AG20443 (cell line): ENCODE measurements at places on chromosomes 3 and 15.
A peak's percentile ranks its signal among the peaks of the same experiment; 100 is the strongest.

- peak; percentile 85 for DNase-seq
Measured at GRCh38 chr15:76155731-76156130, 95.9 kb downstream of the TMEM266 start.

GRCh38 chr3:27792869-27793268 is 70.7 kb upstream of the EOMES start:
- DNase-seq = no peak

- DNase-seq = no peak
Measured at GRCh38 chr3:171465763-171466162, 5.6 kb upstream of the TNIK start.

DNA sequence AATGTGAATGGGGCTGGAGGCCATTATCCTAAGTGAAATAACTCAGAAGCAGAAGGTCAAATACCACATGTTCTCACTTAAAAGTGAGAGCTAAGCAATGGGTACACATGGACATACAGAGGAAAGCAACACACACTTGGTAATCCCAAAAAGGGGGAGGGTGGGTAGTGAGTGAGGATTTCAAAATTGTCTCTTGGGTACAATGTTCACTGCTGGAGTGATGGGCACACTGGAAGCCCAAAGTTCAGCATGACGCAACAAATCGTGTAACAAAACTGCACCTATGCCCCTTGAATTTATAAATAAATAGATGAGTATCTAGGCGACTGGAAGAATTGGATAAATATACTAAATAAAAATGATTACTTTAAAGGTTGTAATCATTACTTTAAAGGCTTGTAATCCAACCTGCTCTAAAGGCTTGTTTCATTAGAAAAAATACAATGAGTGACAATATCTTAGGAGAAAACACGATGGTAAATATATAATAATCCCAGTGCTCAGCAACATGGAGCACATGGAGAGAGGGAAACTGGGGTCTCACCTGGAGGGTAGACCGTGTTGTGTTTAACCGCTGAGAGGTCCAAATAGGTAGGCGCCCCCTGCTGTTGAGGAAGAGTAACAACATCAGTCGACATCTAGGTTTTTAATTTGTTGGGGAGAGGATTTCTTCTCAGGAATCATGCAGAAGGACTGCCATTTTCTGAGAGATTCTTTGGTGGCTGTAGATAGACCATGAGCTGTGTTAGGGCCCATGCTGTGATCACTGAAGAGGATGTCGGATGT is 78.5 kb upstream of the ROBO1 start:
- DNase-seq = no peak

GRCh38 chr3:29583861-29584260 is 303.0 kb downstream of the RBMS3 start:
- no peak for DNase-seq
